ENCODE measurements at places on chromosomes 12 and 14. TPM values are rescaled to one million over a fixed set of nuclear protein-coding genes. Genes with fewer than 3 reads are reported as not detected.

GRCh38 chr12:66531766-66532165 lies 147.1 kb downstream of the GRIP1 start:
- H3K4me3 ChIP-seq: no peak overlapping the region
- no peak for DNase-seq
- H3K4me1 ChIP-seq: no peaks in the 10 kb centered on the region
- H3K36me3 ChIP-seq: no peaks in the 10 kb centered on the region
- H3K27me3 ChIP-seq: no peaks in the 10 kb centered on the region

GRCh38 chr14:65290830-65291229 lies 121.7 kb upstream of the FUT8 start:
- no peak overlapping the region for H3K4me3 ChIP-seq
- no peak for DNase-seq
- peaks cover 64% of the 10 kb centered on the region for H3K4me1 ChIP-seq
- no peaks in the 10 kb centered on the region for H3K27me3 ChIP-seq

DNA sequence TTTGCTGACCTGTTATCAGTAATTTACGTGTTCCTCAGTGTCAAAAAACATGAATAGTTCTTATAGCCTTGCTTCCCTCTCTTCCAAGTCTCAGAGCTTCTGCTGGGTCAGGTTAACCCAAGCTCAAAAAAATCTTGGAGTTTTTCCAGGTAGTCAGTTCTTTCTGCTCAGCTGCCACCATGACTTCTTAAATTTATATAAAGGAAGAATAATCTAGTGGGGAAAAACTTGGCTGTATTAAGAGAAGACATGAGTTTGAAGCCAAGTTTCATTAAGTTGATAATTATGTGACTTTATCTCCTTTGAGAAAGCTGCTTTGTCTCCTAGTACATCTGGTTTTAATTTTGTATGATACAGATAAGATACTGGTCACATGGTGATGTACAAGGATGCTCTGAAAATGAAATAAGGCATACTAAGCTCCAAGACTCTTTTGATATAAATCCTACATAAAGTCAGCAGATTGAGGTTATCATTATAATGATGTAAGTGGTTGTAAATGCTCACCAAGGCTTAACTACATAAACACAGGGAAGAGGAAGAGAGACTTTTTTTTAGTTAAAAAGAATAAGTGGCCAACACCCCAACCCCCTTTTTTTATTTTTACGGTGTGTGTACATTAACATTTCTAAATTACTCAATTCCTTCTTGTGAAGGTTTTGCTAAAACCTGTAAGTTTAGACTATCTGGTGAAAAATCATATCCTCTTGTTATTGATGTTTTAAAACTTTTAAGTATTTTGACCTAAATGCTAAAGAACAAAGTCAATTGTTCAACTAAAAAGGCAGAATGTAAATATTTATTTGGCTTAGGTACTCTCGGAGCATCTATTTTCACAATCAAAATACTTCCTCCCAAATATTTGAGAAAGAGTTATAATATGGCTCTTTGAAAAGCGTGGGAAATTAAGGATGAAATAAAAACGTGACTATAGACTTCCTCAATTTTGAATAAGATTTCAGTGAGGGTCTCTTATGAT lies 84.1 kb upstream of the SLC38A2 start:
- H3K27ac ChIP-seq: peak overlapping the region; percentile 36
- no peaks in the 10 kb centered on the region for H3K27me3 ChIP-seq
- no peak for DNase-seq
- no peak overlapping the region for H3K4me3 ChIP-seq
- H3K4me1 ChIP-seq: peaks cover 67% of the 10 kb centered on the region

Gene AQP5
- not detected for total RNA-seq

DNA sequence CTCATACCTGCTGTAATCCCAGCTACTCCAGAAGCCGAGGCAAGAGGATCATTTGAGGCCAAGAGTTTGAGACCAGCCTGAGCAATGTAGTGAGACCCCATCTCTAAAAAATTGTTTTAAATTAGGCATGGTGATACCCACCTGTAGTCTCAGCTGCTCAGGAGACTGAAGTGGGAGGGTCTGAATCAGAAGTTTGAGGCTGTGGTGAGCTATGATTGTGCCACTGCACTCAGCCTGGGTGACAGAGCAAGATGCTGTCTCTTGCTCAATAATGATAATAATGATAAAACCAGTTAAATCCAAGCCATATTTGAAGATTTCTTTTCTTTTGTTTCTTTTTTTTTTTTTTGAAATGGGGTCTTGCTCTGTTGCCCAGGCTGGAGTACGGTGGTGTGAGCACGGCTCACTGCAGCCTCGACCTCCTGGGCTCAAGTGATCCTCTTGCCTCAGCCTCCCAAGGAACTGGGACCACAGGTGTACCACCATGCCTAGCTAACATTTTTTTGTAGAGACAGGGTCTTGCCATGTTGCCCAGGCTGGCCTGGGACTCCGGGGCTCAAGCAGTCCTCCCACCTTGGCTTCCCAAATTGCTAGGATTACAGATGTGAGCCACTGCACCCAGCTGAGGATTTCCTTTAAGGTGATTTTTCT lies 12.8 kb downstream of the PSMA6 start:
- H3K27ac ChIP-seq: no peak overlapping the region
- no peak for DNase-seq
- H3K4me1 ChIP-seq: peaks cover 36% of the 10 kb centered on the region

Gene CLEC14A
- not detected for total RNA-seq

All from activated CD8-positive, alpha-beta T cell treated with anti-CD3 and anti-CD28 coated beads, Interleukin-2, amount 10 ng/mL, durations not matched to agents 7 days and 5 days (primary cell).